ENCODE measurements at places on chromosomes 4 and X.

- DNase-seq: no peak
These were observed 12.0 kb downstream of the RPS6KA6 start for GRCh38 chrX:84175958-84176357.

GRCh38 chrX:129825746-129826505 lies 17.8 kb downstream of the ZDHHC9 start:
- DNase-seq: no peak

- no peak for DNase-seq
These were observed 7.4 kb downstream of the PSAPL1 start for GRCh38 chr4:7427361-7427760.

DNA sequence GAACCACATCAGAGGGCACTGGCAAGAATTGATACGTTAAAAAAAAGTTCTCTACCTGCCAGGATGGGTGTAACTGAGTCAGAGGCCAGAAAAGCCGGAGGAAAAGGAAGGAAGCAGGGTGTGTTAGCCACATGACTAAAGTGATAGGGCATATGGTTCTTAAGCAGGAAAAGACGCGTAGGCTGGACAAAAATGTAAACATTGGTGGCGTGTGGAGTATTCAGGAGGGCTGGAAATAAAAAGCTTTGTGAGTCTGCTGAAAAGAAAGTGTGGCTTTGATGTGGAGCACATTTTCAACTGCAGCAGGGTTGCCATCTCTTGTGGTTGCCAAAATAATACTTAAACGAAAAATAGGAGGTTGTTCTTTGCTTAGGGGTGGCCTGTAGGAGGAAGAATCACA lies 186.5 kb upstream of the RPL34 start:
- peak; percentile 16 for DNase-seq

DNA sequence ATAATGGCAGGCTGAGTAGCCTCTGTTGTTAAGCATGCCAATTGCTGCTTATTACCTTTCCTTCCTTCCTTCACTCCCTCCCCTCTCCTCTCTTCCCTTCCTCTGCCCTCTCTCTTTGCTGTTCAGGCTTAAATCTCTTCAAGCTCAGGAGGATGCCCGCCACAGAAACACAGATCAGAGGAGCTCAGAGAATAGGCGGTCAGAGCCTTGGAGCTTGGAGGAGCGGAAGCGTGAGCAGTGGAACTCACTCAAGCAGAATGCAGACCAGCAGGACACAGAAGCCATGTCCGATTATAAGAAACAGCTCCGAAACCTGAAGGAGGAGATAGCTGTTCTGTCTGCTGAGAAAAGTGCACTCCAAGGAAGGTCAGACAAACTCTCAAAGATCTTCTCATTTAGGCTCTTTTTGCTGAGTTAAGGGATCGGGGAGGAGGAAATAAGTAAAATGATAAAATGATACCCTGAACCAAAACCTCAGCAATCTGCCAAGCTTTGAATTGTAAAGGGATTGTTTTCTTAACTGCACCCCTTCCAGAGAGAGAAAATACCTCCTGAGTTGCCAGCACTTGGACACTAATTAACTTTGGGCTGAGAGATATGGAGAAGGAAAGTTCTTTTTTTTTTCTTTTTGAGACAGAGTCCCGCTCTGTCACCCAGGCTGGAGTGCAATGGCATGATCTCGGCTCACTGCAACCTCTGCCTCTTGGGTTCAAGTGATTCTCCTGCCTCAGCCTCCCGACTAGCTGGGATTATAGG lies 20.9 kb downstream of the SPATA18 start:
- DNase-seq: no peak

GRCh38 chrX:23616361-23616760 lies 50.9 kb upstream of the PRDX4 start:
- no peak for DNase-seq

DNA sequence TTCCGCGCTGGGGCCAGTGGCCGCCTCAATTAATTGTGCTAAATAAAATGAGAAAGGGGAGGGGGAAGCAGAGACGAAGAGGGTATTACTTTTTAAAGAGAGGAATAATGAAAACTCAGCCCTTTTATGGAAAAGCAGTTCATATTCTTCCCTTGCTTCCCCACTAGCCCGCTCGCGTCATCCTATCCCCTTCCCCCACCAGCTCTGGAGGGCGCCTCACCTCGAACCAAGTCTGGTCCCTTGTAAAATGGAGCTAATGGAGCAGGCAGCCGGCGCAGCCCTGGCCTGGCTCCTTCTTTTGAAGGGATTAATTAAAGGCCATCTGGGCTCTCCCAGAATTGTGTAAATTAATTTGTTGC lies 511 bp upstream of the NKX6-1 start:
- no peak for DNase-seq

- no peak for DNase-seq
These were observed 28.7 kb downstream of the TMEM31 start for GRCh38 chrX:103739421-103739820.

DNA sequence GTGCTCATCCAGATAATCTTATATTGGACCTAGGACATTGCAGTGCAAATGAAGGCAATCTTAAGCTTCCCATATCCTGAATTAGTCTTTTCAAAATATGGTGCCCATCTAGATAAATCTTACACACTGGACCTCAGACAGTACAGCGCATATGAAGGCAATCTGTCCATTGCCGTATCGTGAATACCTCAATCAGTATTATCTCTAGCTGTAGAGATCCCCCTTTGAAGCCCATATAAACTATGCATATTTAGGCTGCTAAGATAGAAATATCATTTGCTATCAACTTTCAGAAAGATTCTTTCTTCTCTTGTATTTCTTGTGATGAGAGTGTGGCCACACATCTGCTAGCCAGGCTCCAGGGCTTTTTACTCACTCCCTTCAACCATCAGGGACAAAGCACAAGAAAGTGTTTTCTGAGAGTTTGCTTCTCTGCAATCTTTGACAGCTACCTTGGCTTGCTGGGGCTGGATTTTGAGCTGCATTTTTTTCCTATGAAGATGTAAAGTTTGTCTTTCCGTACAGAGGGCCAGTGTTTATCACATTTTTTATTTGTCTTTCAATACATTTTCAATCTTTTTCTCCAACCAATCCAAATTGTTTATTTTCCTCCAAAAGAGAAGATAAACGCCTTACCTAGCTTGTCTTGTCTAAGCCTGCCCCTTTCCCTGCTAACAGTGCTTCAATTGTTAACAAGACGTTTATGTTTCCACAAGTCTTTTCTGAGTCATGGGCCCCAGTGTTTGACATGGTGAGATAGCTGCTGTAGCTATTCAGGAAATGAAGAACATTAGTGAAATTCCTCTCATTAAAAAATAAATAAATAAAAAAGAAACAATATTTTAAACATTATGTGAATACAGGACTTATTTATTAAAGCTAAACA lies 57.6 kb upstream of the FAT1 start:
- DNase-seq: no peak

DNA sequence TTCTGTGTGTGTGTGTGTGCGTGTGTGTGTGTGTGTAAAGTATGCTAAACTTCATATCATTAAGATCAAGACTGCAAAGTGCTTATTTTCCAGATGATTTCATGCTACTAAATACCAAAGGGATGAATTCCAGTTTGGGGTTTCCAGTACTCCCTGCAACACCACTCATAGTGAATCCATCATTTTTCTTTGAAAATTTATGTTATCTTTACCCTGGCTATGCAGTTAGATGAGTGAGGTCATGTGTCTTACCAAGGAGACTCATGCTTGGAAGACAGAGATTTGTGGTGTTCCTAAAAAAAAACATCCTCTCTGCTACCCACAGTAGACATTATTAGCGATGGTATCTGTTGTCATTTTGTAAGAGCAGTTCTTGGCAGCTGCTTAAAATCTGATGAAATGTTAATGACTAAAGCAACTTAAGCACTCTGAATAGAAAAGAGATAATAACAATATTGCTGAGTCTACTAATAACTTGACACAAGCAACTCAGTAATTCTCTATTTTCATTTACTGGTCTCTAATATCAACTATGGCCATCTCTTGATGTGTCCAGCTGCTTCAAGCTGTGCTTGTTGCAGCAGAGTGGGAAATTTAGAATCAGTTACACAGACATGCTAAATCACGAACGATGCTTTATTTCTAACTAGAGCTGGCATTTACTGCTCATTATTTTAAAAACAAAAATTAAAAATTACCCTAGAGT lies 1953.0 kb upstream of the IGFBP7 start:
- DNase-seq: no peak

DNA sequence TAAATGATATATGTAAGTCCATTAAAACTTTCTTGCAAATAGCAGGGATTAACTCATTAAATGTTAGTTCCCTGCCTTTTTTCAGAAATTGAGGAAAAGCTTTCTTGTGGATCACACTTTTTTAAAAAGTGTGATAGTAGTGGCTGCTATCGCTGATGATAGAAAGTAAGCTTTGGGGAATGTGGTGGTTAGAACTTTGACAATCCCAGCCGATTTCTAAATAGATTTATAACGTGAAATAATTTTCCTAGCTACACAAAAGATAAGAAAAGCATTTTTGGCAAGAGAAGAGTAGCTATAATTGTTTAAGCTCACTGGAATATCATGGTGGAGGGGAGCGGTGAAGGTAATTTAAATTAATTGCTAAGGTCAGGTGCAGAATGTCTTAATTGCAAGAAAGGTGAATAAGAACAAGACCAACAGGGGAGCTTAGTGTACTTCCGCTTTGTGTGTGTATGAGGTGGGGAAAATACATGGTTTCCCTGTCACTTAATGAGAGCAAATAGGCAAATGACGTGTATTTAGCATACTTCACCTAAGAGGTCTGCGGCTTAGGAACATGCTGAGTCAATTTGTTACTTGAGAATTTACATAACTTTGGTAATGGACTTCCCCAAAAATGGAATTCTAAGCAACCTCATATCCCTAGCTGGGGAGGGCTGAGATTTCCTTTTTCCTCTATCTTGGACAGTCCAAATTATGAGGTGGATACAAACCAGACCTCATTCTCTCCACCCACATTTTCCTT lies 11.7 kb upstream of the IL21 start:
- DNase-seq: no peak

DNA sequence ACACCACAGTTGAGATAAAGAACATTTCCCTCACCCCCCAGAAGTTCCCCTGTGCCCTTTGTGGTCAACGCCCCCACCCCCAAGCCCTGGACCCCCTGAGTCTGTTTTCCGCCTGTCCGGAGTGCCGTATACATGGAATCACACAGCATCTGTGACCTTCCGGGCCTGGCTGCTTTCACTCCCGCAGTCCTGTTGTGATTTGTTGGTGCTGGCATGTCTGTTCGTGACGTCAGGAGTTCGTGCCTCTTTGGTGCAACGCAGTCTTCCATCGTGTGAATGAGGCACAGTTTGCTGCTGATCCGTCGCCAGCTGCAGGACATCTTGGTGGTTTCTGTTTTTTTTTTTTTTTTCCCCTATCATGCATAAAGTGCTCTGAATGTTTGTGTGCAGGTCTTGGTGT lies 62.1 kb downstream of the PSAPL1 start:
- no peak for DNase-seq

- no peak for DNase-seq
These were observed 802.0 kb downstream of the RPA4 start for GRCh38 chrX:97685753-97686152.

DNA sequence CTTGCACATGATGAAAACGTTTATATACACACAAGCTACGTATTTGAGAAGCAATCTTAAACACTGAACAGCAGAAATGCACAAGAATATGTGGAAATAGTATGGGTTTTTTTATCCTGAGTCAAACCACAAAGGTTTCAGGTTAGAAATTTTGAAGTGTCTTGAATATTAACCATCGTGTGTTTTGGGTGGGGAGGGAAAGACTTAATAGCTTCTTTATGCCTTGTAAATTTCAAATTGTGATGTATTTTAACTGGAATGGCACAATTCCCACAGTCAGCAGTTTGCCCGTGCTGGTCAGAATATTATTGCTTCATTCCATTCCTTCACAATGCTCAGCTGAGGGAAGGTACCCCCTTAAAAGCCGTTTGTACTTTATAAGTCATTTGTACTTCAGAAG lies 67.4 kb upstream of the WDR1 start:
- no peak for DNase-seq

GRCh38 chr4:22910200-22910599 lies 217.5 kb downstream of the GBA3 start:
- DNase-seq: no peak

DNA sequence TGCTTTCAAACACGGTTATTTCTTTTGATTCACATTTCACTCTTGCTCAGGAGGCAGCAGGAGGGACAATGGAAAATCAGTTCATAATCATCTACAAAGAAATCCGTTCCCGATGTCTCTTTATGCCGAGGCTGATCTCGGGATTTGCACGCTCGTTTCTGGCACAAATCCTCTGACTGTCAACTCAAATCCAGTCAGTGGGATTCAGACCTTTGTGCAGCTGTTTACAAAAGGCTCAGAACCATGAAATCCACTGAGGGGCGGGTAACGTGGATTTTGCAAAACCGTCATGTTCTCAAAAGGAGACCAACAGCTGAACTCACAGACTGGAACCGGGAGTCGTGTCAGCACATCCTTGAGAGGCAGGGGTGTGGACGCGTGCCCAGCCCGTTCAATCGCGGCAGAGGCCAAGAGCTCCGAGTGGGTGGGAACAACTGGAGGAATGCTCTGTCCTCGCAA lies 46.4 kb downstream of the ACOX3 start:
- no peak for DNase-seq

DNA sequence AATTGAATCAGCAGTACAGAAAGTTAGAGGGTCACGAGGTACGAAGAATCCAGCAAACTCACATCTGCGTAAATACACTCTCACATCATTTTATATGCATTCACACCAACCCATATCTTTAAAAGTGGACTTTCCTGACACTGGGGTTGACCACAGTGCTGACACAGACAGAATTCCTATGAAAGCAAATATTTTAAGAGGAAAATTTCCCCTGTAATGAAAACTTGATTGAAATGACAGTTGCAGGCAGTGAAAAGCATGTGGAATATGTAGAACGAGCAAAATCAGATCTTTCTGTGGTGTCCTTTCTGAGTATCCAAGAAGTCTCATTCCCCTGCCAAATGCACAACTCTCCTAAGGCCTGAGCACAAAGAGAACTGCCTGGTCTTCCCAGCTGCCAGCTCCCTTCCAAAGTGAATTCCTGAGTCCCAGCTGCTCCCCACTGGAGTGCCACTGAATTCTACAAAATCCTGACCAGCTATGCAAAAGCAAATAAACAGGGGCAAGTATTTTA lies 50.5 kb upstream of the FAM9C start:
- DNase-seq: no peak

DNA sequence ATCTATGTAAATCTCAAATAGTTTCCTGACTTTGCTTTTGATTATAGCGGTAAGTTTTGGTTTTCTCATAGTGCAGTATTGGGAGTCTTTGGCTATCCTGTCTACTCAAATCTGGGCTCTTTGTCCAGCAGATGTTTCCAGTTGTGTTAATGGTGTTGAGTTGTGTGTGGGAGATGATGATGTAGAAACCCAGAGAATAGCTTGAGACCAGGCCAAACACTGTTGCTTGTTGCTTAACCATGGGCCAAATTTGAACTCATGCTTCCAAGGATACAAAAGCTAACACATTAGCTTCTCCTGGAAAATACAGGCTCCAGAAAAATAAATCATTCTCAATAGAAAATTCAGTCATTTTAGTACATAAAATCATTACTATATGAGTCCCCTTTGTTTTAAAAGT lies 82.6 kb upstream of the GYPA start:
- no peak for DNase-seq

- DNase-seq: no peak
These were observed 57.5 kb downstream of the MAML3 start for GRCh38 chr4:140096483-140096861.

Measured in stimulated activated CD4-positive, alpha-beta T cell treated with anti-CD3 and anti-CD28 coated beads, Interleukin-1b, Interleukin-23, amount 100 ng/mL, for 4 hours (primary cell).